Brain microvascular endothelial cell (primary cell): ENCODE measurements at places on chromosomes 7 and 10.

- DNase-seq = no peak
Observed at GRCh38 chr7:144786079-144786478, 49.8 kb downstream of the TPK1 start.

GRCh38 chr10:93821051-93821772, 63.5 kb downstream of the LGI1 start:
- no peak for DNase-seq

DNA sequence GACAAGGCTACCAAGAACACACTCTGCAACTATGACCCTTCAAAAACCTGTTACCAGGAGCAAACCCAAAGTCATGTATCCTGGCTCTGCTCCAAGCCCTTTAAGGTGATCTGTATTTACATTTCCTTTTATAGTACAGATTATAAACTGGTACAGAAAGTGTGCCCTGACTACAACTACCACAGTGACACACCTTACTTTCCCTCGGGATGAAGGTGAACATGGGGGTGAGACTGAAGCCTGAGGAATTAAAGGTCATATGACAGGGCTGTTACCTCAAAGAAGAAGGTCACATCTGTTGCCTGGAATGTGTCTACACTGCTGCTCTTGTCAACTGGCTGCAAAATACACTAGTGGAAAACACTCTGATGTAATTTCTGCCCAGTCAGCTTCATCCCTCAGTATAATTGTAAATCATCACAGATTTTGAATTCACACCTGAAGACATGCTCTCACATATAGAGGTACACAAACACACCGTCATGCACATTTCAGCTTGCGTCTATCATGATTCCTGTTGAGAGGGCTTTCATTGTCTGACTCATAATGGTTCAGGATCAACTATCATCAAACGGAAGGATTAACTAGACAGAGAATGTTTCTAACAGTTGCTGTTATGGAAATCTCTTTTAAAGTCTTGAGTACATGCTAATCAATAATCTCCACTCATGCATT, 318.3 kb downstream of the NXPH1 start:
- no peak for DNase-seq

DNA sequence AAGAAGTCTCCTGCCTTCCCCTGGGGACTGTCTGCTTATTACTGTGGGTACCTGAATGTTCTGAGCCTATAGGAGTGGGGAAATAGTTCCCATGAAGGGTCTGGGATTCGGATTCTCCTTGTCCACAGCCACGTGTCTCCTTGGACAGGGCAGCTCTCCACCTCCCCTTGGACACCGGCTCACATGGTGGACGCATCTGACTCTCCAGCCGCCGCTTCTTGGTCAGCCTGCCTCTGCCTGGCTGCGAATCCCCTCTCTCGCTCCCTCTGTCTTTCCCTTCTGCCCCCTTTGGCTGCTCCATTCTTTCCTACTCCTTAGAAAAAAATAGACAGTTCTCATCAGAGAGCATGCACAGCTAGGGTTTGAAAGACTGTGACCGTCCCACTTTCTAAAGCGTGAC, 46.9 kb downstream of the JAKMIP3 start:
- DNase-seq = no peak

DNA sequence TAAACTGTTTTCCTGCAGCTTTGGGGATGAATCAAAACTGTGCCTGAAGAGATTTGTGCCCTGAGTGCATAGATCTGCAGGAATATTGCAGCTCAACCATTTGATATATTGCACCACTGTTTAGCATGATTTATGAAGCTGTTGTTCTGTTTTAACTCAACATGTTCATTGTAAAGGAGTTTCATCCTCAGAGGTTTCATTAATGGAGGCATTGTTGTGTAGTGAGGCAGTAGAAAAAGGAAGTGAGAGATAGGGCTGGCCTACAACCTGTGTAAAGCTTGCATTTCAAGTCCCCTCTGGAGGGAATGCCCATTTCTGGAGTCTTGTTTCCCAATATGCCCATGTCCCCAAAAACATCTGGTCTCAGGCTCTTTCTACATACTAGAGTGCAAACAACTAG, 67.5 kb downstream of the DNAJC12 start:
- no peak for DNase-seq

- DNase-seq = no peak
Observed at GRCh38 chr10:17064435-17064834, 65.2 kb downstream of the CUBN start.

GRCh38 chr10:79358811-79359210, 11.5 kb downstream of the PPIF start:
- DNase-seq = no peak

DNA sequence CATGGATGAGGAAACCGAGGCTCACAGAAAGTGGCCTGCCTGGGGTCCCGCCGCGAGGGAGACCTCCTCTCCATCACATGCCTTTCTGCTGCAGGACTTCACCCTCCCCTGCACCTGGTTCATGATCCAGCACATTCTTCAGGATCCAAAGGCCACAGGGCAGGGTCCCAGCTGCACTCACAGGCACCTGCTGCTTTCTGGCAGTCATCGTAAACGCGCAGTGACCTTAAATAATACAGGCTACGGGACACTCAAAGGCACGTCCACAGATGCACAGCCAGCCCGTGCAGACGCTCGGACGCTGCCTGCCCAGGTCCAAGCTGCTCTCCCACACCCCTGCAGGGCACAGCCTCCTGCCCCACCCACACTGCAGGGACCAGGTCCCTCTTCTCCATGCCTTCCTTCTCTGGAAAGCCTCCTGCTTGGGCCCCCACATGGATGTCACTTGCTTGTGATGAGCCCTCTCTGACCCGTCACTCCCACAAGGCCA, 49.9 kb downstream of the CALML3 start:
- no peak for DNase-seq

DNA sequence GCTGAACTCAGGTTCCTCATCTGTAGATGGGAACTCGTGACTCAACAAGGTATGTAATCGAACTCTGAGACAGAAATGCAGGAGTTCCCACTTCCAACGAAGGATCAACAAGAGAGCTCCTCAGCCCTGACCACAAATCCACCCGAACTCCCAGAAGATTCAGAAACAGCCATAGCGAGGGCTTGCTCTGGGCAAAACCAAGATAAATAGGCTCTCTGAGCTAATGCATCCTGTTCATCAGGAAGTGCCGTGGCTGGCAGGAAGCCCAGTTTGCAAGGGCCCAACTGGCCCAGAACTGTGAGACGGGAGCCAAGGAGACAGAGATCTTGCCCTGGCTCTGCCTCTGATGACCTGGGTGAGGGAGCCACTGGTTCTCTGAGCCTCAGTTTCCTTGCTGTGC, 141.7 kb upstream of the PFKP start:
- peak; percentile 73 for DNase-seq

DNA sequence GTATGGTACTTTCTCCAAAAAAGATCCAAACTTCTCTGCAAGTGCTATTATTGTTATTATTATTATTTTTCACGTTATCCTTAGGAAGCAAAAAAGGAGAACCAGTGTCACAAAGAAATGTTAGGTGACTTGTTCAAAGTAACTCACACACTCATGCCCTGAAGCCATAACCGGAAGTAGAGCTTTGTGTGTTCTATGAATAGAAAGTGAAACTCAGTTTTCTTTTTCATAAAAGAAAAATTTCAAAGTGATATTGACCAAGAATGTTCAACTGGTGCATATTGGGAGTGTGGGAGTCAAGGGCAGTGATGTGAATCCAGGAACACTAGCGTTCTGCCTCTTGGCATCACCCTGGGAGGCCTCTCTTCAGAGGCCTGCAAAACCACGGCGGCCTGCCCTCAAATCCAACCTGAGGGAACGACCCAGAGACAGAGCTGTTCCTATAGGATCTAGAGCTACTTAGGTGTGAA, 106.1 kb downstream of the PRKCQ start:
- DNase-seq = no peak

DNA sequence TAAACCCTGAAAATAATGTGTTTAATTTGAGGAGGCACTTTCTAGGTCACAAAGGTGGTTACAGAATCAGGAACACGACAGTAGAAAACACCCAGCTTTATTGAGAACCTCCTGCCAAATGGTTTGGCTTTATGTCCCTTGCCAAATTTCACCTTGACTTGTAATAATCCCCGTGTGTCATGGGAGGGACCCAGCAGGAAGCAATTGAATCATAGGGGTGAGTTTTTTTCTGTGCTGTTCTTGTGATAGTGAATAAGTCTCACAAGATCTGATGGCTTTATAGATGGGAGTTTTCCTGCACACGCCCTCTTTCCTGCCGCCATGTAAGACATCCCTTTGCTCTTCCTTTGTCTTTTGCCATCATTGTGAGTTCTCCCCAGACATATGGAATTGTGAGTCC, 193.8 kb upstream of the KLF6 start:
- DNase-seq = no peak

DNA sequence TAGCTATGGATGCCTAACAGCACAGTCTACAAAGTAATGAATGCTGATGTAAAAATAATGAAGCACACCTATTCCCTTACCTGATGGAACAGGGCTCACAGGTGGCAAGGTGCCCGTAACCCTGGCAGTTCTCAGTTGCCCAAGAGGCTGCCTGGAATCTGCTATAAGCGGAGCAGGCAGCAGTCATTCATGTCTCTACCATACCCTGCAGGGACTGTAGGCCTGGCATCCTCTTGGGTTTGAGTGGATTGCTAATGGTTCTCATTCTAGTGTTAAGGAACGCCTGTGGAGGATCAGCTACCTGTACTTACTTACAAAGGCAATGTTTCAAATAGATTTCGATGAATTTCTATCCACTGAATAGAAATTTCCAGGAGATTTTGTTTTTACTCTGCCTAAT, 38.4 kb downstream of the BAIAP2L1 start:
- DNase-seq = no peak

DNA sequence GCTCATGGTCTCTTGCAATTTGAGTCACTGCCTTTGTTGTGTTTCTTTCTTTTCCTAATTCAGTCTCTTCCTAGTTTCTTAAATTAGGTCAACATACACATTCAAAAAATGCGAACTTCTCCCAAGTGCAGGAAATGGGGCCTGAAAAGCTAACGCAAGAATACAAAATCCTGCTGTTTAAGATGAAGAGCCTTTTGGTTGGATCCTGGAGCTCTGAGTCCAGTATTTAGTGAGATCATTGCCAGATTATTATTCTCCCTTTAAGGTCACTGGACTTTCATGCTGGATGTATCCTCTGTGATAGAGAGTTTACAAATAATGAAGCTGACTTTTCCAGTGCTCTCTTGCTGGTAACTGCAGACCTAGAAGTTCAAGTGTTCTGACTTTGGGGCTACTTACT, 401.9 kb upstream of the MKI67 start:
- DNase-seq = no peak

DNA sequence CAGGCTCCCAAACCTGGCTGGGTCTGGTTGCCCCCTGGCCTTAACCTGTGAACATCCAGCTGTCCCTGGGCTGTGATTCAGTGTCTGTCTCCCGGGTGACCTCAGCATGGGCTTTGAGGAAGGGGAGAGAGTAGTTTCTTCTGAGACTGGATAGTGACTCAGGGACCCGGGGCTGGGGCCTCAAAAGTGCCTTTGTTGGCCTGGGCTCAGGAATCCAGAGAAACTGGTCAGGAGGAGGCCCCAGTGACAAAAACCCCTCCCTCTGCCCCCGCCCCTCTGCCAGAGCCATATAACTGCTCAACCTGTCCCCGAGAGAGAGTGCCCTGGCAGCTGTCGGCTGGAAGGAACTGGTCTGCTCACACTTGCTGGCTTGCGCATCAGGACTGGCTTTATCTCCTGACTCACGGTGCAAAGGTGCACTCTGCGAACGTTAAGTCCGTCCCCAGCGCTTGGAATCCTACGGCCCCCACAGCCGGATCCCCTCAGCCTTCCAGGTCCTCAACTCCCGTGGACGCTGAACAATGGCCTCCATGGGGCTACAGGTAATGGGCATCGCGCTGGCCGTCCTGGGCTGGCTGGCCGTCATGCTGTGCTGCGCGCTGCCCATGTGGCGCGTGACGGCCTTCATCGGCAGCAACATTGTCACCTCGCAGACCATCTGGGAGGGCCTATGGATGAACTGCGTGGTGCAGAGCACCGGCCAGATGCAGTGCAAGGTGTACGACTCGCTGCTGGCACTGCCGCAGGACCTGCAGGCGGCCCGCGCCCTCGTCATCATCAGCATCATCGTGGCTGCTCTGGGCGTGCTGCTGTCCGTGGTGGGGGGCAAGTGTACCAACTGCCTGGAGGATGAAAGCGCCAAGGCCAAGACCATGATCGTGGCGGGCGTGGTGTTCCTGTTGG, at the start of gene CLDN4:
TSS of gene CLDN4 (plus strand) at position 316 of the 903 bp plus-strand sequence. CDS start at position 522, 206 bp downstream.
- no peak for DNase-seq

- DNase-seq = peak; percentile 94
Observed at GRCh38 chr7:55308186-55308929, 56.8 kb upstream of the LANCL2 start.

GRCh38 chr10:122096705-122097104, 107.7 kb downstream of the TACC2 start:
- DNase-seq = no peak

- no peak for DNase-seq
Observed at GRCh38 chr10:103578782-103579382, 85.4 kb downstream of the NEURL1 start.

GRCh38 chr7:99131290-99131689, 12.6 kb downstream of the SMURF1 start:
- no peak for DNase-seq

- no peak for DNase-seq
Observed at GRCh38 chr7:113810080-113810744, 108.6 kb downstream of the PPP1R3A start.

GRCh38 chr10:25867321-25867720, 66.7 kb upstream of the MYO3A start:
- DNase-seq = no peak

DNA sequence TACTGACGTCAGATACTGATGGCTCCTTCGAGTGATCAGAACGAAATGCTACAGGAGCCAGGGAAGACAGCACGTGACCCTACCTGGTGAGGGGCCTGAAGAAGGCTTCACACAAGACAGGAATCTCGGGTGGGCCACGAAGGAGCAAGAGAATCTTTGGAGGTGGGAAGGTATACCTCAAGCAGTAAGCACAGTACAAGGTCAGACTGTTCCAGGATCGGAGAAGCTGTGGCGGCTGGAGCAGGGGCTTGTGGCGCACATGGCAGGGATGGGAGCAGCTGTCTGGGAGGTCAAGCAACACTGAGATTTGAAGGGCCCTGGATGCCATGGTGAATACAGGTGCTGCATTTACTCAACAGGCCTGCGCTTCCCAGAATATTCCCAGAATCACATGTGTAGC, 45.4 kb downstream of the C10orf143 start:
- DNase-seq = no peak

DNA sequence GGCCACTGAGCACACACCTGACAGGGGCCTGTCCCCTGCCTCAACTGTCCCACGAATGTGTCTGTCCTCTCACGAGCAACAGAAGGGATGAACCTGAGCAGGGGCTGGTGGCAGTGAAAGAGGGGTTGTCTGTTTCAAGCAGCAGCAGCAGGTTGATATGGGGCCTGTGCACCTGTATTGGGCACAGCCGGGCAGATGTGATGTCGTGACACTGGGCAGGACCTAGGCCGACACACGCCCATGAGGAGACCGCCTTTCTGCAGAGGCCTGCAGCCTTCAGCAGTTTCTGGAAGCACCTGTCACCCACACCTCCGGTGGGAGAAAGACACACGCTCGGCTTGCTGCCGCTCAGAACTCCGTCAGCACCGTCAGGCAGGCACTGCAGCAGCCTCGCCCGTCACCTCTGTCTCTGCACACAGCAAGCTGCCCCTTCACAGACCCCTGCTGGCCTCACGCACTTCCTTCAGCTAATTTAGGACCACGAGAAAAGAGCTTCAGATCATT, 48.5 kb downstream of the AMZ1 start:
- DNase-seq = no peak

GRCh38 chr10:113320987-113321386, 231.9 kb upstream of the HABP2 start:
- DNase-seq = no peak

GRCh38 chr7:50552139-50552538, 13.1 kb downstream of the DDC start:
- no peak for DNase-seq

- no peak for DNase-seq
Observed at GRCh38 chr7:91397612-91398011, 133.4 kb downstream of the FZD1 start.

- peak; percentile 48 for DNase-seq
Observed at GRCh38 chr10:73576178-73576889, 14.8 kb downstream of the USP54 start.
